ENCODE measurements at places on chromosomes 7 and 10. TPM values are rescaled to one million over a fixed set of nuclear protein-coding genes. Genes with fewer than 3 reads are reported as not detected.

- DNase-seq, result no peak
Observed at GRCh38 chr10:120588311-120588710, 131.3 kb downstream of the PLPP4 start.

The PNLIPRP2 gene
- not detected for total RNA-seq

GRCh38 chr7:120995654-120996053, 7.1 kb downstream of the CPED1 start:
- no peak for DNase-seq

- no peak for DNase-seq
Observed at GRCh38 chr10:71355886-71356285, 36.8 kb downstream of the SLC29A3 start.

GRCh38 chr10:116836902-116837523, 12.3 kb upstream of the ENO4 start:
- DNase-seq, result no peak

- DNase-seq, result no peak
Observed at GRCh38 chr7:95736635-95737034, 35.7 kb upstream of the DYNC1I1 start.

The HOXA10 gene
- total RNA-seq, result not detected

DNA sequence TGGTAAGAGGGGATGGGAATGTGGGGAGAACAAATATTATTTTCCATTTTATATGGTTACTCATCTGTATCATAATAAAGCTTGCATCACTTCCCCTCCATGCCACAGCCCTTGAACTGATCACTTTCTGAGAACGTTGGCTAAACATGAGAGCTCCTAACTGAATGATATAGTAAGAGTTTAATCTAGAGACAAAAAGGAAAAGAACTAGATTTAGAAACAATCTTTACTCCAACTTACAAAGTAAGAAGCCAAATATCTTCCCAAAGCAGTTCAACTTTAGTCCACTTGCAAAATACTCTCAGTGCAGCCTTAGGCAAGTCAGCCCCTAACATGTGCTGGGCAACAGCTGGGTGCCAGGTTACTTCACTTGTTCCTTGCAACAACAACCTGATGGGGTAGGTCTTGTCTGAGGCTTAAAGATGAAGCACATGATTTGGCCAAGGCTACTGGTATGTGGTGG, 20.3 kb downstream of the SMURF1 start:
- DNase-seq, result no peak

GRCh38 chr7:118072893-118073674, 110.9 kb upstream of the LSM8 start:
- no peak for DNase-seq

- no peak for DNase-seq
Observed at GRCh38 chr10:60086421-60086820, 180.1 kb upstream of the CCDC6 start.

- no peak for DNase-seq
Observed at GRCh38 chr10:64732372-64732957, 1211.3 kb downstream of the REEP3 start.

GRCh38 chr7:54812756-54813322, 53.8 kb upstream of the SEC61G start:
- no peak for DNase-seq

The CYP2C9 gene
- not detected for total RNA-seq

DNA sequence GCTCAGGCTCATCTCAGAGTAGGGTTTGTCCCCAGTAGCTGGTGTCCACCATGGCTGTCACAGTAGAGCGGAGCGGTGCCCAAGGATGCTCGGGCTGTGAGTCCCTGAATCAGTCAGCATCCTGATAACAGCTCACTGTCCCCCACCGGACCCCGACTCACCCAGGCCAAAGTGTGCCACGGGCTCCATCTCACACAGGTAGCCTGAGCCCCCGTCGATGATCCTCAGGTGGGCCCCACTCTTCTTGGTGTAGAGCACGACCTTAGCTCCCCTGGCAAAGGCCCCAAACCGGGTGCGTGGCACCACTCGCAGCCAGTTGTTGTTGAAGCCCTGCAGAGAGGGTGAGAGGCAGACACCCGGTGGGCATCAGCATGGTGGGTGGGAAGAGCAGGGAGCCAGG, 45.4 kb downstream of the GOLGA7B start:
- no peak for DNase-seq

- no peak for DNase-seq
Observed at GRCh38 chr7:116062666-116063065, 32.1 kb upstream of the TFEC start.

The KIAA1217 gene
- total RNA-seq, result 9.1 TPM

The DENND2A gene
- 10.0 TPM for total RNA-seq

- DNase-seq, result no peak
Observed at GRCh38 chr10:121567569-121567968, 30.7 kb downstream of the FGFR2 start.

- DNase-seq, result no peak
Observed at GRCh38 chr7:1940863-1941262, 270.8 kb downstream of the ELFN1 start.

The ALDH18A1 gene
- 104 TPM for total RNA-seq

GRCh38 chr7:41822259-41822817, 119.4 kb upstream of the INHBA start:
- DNase-seq, result no peak

DNA sequence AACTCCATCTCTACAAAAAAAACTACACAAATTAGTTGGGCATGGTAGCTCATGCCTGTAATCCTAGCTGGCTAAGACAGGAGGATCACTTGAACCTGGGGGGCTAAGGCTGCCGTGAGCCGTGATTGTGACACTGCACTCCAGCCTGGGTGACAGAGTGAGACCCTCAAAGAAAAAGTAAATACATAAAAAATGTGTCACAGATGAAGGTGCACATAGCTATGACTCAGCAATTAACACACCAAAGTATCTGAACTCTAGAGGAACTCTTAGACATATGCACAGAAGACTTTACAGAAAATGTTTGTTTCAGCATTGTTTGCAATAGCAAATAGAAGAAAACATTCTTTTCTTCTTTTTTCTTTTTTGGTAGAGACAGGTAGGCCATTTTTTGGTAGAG, 8.3 kb downstream of the C10orf62 start:
- no peak for DNase-seq

DNA sequence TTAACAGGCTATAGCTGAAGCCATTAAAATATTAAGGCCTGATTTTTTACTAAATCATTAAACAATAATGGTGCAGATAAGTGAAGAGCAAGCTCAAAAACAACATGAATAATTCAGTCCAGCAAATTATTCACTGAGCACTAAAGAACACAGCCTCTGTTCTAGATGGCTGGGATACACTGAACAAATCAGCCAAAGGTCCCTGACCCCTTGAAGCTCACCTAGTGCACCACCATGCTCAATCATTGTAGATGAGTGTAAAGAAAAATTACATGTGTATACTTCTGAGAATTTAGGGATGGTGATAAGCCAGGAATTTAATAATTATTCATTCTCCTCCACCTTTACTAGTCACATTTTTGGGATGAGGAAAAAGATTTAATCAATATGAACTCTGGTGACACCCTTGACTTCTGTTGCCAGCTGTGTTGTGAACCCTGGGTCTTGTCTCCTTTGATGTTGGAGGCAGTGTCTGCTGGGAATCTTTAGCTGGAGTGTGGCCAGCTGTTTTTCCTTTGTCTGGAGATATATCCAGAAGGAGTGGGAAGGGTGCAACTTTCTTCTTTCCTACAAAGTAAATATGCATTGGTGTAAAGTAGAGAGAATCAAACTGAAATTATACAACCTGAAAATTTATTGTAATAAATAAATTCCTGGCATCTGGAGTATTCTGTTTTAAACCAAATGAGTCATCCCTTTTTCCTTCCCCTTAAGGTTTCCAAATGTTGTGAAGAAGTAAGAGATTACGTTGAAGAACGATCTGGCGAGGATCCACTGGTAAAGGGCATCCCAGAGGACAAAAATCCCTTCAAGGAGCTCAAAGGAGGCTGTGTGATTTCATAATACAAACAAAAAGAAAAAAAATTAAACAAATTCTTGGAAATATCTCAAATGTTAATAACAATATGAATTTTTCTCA, 4.0 kb downstream of the GNGT1 start:
- no peak for DNase-seq

The FFAR4 gene
- not detected for total RNA-seq

The HMX3 gene
- total RNA-seq, result 0.35 TPM

The MYOZ1 gene
- 3.2 TPM for total RNA-seq

The FZD8 gene
- total RNA-seq, result 8.7 TPM

GRCh38 chr10:26384600-26384999, 53.5 kb upstream of the APBB1IP start:
- no peak for DNase-seq

The ELMO1 gene
- 24.9 TPM for total RNA-seq

DNA sequence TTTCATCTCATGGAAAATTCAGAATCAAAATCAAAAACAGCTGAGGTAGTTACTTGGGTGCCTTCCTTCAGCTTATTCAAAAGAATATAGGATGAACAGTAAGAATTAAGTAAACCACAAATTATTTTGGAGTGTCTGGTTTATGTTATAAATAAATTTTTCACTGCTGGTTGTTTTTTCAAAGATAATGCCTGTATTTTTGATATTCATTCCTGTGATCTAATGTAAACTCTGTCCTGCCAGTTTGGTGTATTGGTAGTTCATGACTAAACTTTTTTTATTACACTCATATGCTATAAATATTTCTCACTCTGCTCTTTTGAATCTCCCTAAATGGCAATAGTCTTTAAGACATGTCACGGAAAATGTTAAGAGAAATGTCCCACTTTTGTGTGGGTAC, 11.6 kb upstream of the RAB11FIP2 start:
- DNase-seq, result no peak

The TMUB1 gene
- total RNA-seq, result 37.1 TPM

All from GM23338 (cell line).